ENCODE measurements at places on chromosomes 5 and 9. TPM values are rescaled to one million over a fixed set of nuclear protein-coding genes. Genes with fewer than 3 reads are reported as not detected.

IL3 gene
- not detected for total RNA-seq

FBXO4 gene
- 5.2 TPM for total RNA-seq

PDCD1LG2 gene
- 0.30 TPM for total RNA-seq

PHYHD1 gene
- 0.24 TPM for total RNA-seq

PRDM9 gene
- total RNA-seq = not detected

TMEM252 gene
- total RNA-seq = not detected

MOB3B gene
- total RNA-seq = 14.4 TPM

LCN6 gene
- not detected for total RNA-seq

CCDC180 gene
- total RNA-seq = 1.2 TPM

CAVIN4 gene
- 0.29 TPM for total RNA-seq

TAF1L gene
- total RNA-seq = not detected

All from A549 treated with Hydrocortisone at 1 μM for 4 hours (cell line).